A549 treated with AZD2906 at 1 μM for 4 hours (cell line): ENCODE measurements at places on chromosomes 16 and 17. TPM values are rescaled to one million over a fixed set of nuclear protein-coding genes. Genes with fewer than 3 reads are reported as not detected.

The HS3ST3B1 gene
- total RNA-seq: 0.81 to 1.1 TPM (median 1.0 TPM) in 5 replicates

The SLC13A5 gene
- total RNA-seq: 0.17 to 0.32 TPM (median 0.19 TPM) in 5 replicates

The TAC4 gene
- total RNA-seq: not detected in 5 replicates

The KCNJ2 gene
- 0.03 to 0.10 TPM (median 0.06 TPM) in 5 replicates for total RNA-seq

The P2RX5 gene
- total RNA-seq: 16.3 to 24.9 TPM (median 22.8 TPM) in 5 replicates

The ACE gene
- total RNA-seq: 1.8 to 4.1 TPM (median 2.6 TPM) in 5 replicates
